ENCODE measurements at places on chromosomes 2 and 18.

GRCh38 chr2:187390891-187391290 lies 57.2 kb downstream of the CALCRL start:
- DNase-seq = no peak

GRCh38 chr2:231541645-231542044 lies 11.4 kb upstream of the NMUR1 start:
- no peak for DNase-seq

GRCh38 chr2:48434101-48434500 lies 95.9 kb upstream of the STON1 start:
- no peak for DNase-seq

DNA sequence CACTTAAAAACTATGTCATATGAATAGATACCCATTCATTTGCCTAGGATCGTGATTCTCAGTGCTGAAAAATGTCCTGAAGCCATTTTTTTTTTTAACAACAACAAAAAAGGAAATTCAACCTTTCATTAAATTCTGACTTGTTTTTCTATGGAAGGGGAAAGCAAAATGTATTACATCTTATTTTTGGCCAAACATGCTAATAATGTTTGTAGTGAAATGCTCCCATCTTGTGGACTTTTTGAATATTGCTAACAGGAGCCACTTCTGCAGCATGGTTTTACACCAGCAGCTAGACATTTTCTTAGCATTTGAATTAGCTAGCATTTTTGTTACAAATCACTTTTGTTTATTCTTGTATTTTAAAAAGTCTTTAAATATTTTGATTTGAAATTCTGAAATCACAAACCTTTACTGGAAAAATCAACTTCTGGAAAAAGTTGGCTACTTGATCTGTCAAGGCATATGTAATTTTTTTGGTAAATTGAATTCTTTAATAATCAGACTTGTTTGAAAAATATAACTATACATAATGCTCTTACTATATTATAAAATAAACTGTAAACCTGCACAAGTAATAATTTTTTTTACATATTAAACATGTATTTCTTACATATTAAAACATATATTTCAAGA lies 75.8 kb downstream of the KIDINS220 start:
- DNase-seq = peak; percentile 35

- no peak for DNase-seq
Observed at GRCh38 chr2:75022516-75022915, 64.1 kb downstream of the POLE4 start.

DNA sequence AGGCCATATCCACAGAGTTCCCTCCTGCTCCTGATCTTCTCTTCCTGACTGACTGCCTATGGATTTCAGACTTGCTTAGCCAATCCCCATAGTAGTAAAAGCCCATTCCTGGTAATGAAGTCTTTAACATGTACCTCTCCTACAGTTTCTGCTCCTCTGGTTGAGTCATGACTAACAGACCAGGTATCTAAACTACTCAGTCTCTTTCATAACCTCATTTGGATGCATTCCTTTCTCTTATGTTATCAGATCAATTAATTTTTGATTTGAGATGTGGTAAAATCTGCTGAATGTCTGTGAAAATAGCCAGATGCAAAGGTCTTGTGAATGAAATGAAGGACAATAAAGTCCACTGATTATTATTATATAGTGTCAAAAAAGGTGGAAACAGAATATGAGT lies 198.0 kb downstream of the NBAS start:
- DNase-seq = no peak

GRCh38 chr2:159736048-159736447 lies 23.7 kb downstream of the MARCHF7 start:
- DNase-seq = no peak

Data from GM12878 (cell line).